ENCODE measurements at places on chromosomes 1 and 21. TPM values are rescaled to one million over a fixed set of nuclear protein-coding genes. Genes with fewer than 3 reads are reported as not detected.

- DNase-seq: peak; percentile 69
These were observed 64.8 kb upstream of the BACH1 start for GRCh38 chr21:29233611-29234540.

DNA sequence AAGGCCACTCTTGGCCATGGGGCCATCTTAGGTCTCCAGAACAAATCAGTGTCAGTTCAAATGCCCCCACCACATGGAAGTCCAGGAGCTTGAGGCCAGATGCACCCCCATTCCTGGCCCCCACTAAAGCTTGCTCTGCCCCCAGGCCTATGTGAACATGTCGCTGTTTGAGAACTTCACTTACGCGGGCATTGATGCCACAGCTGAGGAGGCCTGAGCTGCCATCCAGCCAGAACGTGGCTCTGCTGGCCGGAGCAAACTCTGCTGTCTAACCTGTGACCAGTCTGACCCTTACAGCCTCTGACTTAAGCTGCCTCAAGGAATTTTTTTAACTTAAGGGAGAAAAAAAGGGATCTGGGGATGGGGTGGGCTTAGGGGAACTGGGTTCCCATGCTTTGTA is 15.1 kb upstream of the MPL start:
- DNase-seq: no peak

Gene HSPA6
- total RNA-seq: 0.52 TPM

DNA sequence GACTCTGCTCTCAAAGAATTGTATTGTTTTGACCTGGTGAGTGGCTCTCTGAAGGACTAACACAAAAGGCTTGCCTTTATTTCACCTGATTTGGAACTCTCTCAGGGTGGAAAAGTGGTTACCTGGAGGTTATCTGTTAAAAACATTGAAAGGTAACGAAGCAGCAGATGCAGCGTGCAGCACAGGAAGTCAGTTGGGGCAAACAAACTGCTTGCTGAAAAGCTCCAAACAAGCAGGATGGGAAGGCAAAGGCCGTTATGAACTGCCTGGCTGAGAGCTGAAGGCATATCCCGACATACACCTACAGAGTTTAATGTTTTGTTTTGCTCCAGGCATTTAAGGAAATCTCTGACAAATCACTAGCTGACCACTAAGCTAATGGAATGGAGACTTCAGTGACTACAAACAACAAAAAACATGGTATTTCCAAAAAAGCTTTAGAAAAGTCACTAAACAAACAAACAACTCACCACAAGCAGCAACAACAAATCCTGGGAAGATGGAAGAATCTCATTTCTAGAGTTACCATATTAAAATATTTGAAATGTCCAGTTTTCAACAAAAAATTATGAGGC is 44.3 kb upstream of the BATF3 start:
- no peak for DNase-seq

Gene C1orf141
- not detected for total RNA-seq

DNA sequence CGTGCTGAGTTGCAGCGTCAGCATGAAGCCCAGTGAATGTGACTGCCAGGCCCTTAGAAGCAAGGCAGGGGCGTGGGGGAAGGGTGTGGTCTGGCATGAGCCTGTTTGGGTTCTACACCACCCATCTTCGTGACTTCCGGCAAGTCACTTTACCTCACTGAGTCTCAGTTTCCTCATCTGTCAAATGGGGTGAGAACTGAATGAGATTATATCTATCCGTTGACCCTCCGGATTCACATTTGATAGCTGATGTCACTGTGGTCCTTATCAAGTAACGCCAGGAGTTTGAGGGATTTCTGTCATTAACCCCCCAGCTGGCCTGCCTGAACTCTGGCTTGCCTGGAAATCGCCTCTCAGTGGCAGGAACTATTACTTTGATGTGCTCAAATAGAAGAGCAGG is 15.6 kb downstream of the MRPL37 start:
- no peak for DNase-seq

Gene TNNI3K
- not detected for total RNA-seq

GRCh38 chr1:110069404-110070281 is 829 bp downstream of the ALX3 start:
- no peak for DNase-seq

GRCh38 chr1:29563092-29563491 is 326.8 kb downstream of the PTPRU start:
- no peak for DNase-seq

Gene TAS1R1
- total RNA-seq: not detected

Gene KCNE1
- 0.20 TPM for total RNA-seq

- DNase-seq: peak; percentile 1
These were observed 43.7 kb downstream of the OSBPL9 start for GRCh38 chr1:51660580-51660979.

Gene WNT2B
- 1.7 TPM for total RNA-seq

DNA sequence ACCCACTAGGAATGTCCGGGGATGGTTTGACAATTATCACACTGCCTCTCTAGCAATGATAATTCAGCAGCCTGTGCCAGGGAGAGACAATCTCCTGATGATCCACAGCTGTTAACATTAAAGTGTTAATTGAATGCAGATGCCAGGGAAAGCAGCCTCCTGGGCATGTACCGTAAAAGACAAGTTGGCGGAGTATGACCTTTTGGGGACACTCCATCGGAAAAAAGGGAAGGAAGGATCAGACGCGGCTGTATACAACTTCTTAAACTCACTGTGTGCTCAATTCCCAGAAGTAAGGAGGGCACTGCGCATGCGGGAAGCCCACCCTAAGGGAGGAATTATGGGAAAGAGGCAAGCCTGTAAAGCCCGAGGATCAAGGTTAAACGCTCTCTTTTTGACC is 62.6 kb downstream of the MAP3K7CL start:
- no peak for DNase-seq

- no peak for DNase-seq
These were observed 33.7 kb downstream of the PTGFRN start for GRCh38 chr1:116943438-116943837.

DNA sequence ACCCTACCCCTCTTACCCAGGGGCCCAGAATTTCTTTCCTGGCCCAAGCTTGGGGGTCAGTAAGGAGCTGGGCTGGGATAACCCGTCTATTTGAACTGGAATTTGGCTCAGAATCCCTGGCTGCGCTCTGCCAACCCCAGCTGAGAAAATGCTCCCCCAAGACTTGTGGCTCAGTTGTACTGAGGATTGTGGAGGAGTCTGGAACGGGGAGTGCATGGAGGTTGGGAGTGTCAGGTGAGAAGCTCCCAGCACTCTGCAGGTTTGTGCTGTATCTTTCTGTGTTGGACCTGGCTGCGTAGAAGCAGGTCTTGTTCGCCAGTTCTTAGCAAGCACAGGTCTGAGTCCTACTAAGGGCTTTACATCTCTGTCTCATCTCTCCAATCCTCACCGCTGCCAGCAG is 1.6 kb downstream of the TCEA3 start:
- no peak for DNase-seq

DNA sequence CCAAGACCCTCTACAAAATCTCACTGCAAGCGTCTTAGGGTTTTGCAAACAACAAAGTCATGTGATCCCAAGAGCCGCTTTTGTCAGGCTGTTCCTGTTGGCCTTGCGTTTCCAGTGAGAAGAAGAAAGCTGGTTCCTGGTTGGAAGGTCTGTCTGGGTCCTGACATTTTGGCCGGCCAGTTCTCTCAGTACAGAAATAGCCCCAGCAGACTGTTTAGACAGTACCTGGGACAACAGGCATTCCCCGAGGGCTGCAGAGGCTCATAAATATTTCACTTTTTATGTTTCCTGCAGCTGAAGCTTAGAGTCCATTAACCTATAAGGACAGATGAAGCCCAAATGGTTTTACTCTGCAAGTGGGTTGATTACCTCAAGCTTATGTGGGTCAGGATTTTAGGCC is 8.6 kb downstream of the GPR137B start:
- DNase-seq: no peak

Data from MCF 10A (cell line).